CD4-positive, alpha-beta T cell treated with Interferon alpha-2 for 1 hour (primary cell): ENCODE measurements at places on chromosomes 3 and 15.

DNA sequence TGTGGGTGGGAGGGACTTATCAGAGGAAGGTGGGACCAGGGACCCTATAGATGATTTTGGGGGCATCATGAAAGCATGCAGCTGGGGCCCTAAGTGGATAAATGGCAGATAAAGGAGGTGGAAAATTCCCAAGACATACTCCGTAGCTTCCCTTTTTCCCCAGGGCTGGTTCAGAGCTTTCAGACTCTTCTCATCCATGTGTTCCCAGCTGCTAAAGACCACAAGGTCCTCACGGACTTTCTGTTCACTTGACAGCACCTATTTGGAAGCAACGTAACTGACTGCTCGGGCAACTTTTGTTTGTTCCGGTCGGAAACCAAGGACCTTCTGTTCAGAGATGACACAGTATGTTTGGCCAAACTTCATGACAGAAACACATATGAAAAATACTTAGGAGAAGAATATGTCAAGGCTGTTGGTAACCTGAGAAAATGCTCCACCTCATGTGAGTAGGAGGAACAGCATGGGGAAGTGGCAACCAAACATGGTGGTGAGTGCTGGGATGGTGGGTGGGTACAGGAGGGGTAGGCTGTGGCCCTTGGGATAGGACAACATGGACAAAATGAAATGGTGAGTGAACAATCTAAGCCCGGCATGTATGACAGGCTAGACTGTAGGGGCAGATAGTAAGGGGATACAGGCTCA, 28.7 kb upstream of the SRPRB start:
- DNase-seq, result no peak

- DNase-seq, result no peak
These were observed 201.7 kb downstream of the GAP43 start for GRCh38 chr3:115825046-115825445.

DNA sequence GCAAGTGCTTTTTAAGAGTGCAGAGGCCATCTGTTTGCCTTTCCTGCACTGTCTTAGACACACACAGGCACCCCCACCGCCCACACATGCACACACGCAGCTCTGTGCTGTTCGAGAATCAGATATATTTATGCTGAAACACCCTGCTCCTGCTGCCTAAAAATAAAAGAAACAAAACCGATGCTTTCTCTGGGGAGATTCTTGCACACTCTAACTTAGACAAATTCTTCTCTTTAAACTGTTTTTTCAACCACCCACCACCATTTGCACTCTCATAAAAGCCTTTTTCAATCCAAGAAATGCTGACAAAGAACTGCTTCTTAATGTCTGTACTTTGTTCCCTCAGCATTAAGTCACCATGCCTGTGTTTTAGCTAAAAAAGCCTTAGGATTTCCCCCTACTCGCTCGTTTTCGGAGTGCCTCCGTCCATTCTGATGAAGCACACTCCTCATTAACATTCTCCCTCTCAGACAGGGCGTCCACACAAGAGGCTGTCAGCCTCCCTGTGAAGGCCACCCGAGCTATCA, 26.2 kb downstream of the SLC12A8 start:
- no peak for DNase-seq

- no peak for DNase-seq
These were observed 34.4 kb downstream of the ZNF106 start for GRCh38 chr15:42456531-42456930.

GRCh38 chr3:153357436-153357835, 195.4 kb downstream of the RAP2B start:
- no peak for DNase-seq

GRCh38 chr3:149455366-149455765, 19.1 kb upstream of the TM4SF4 start:
- DNase-seq, result no peak
